ENCODE measurements at places on chromosomes 1 and 21.

GRCh38 chr21:34039678-34040382 is 33.5 kb upstream of the MRPS6 start:
- DNase-seq = no peak

GRCh38 chr21:39208624-39209333 is 25.5 kb upstream of the PSMG1 start:
- DNase-seq = no peak

DNA sequence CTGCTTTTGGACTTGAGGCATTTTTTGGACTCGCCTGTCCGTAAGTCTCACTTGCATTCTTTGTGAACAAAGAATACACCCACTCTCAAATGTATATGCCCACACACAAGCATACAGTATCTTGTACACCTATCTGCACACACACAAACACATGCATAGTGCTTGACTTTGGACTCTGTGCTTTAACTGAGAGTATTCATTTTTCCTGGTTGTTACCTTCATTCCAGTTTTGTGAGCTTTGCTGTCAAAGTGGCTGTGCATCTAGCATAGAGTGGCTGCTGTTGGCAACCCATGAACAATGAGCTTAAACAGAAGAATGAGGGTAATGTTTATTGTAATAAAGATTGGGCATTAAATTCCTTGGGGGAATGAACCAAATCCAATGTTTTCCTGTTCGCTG is 199.0 kb downstream of the PDE4B start:
- no peak for DNase-seq

GRCh38 chr21:28439251-28439650 is 553.4 kb downstream of the LTN1 start:
- no peak for DNase-seq

DNA sequence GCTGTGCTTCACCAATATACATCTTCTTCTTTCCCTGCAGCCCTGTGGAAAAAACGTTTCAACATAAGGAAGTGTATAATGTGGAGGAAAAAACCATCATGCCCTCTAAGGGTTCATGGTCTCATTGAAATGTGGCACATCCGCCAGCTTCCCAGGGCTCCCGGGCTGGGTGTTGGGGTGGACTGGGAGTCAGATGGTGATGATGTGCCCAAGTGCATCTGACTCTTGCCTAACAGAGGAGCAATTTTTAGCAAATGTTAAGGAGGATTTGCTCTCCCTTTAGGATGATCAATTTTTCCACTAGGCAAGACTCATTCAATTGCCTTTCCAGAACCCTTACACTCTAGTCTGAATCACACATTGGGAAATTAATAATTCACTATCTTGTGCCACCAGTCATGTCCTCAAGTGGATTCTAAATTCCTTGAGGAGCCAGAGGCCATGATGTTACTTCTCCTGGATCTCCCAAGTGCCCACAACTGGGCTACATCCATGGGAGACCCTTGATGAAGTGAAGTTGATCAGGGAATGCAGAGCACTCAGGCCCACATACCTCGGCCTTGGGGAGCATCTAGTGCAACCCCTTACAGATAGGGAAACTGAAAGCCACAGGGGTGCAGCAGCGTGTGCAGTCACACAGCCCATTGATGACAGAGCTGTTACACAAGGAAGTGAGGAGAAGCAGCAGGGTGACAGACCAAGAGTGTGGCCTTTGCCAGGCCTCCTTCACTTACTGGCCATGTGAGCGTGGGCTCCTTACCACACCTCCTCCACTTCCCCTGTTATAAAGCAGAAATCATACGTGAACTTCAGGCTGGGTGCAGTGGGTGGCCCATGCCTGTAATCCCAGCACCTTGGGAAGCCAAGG is 100.0 kb upstream of the SLC44A3 start:
- no peak for DNase-seq

DNA sequence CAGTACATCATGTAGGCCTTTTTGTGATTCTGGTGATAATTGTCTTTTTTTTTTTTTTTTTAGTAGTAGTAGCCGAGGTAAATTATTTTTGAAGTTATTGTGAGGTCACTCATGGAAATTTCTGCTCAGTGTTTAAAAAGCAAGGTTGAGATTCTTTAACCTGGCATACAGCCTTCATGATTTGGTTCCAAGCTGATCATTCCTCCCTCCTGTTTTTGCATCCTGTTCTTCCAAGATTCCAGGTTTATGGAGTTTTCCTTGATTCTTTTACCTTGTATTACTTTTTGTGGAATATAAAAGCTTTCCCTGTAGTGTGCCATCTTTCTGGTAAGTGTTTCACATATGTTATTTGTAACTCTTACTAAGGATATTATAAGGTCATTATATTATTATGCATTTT is 9.1 kb downstream of the ZFYVE9 start:
- no peak for DNase-seq

GRCh38 chr1:236063551-236063918 is 1.4 kb downstream of the NID1 start:
- DNase-seq = no peak

DNA sequence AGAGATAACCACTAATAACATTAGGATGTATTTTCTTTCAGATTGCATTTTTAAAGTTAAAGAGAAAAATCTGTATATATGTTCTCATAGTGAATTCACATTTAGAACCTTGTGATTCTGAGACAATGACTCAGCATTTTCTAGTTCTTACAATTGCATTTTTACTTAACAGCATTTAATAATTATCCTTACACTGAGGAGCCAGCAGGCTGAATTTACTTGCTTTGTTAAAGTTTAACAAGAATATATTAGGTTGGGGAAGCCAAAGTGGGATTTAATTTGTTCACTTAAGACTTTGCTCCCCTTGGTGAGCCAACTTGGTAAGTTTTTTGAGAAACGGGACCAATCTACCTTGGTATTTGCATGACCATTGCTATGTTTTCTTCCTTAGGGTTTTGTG is 4.5 kb downstream of the PATJ start:
- DNase-seq = no peak

DNA sequence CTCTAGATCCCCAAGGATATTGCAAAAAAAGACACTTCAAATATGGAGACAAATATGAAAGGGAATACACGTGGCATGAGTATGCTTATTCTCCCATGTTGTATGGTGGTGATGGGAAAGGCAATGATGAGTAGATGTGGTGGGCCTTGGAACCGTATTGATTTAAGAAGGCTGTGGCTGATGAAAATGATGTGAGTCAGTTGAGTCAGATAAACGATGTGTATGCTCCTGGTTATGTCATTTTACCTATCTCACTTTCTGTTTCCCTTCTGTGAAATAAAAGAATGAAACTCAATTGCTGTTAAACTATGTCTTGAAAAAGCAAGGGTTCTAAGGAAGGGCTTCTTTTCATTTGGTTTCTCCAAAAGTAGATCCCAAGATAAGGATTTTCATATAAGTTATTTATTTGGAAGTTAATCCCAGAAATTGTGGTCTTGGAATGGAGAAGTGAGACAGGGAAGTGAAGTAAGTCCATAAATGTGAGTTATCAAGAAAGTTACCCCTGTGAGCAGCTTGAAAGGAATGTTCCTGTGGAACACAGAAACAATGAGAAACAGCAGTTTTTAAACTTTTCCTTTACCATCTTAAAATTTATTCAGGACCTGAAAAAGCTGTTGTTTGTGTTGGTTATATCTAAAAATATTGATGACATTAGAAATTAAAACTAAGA is 292.0 kb downstream of the DUSP10 start:
- DNase-seq = no peak

- DNase-seq = no peak
These were observed 115.7 kb downstream of the KCNJ6 start for GRCh38 chr21:37800456-37801061.

GRCh38 chr21:45552696-45553391 is 10.6 kb upstream of the SLC19A1 start:
- no peak for DNase-seq

GRCh38 chr1:8679395-8679800 is 138.0 kb downstream of the RERE start:
- no peak for DNase-seq

- DNase-seq = no peak
These were observed 53.1 kb upstream of the GPR37L1 start for GRCh38 chr1:202069662-202070061.

DNA sequence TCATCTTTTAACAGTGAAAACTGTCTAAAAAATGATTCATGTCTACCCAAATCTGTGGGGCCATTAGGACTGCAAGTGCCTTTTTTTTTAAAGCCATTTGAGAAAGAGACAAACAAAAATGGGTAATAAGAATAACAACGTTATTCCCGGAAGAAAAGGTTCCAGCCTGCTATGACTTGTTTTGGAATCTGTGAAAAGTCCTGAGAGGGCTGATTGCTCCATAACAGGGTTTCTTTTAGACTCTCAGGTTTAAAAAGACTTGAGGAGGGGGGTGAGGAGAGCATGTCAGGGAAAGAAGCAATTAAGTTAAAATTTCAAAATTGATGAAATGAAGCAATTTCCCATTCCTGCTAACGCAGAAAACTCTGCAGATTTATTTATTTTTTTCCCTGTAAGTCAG is 56.4 kb downstream of the CACHD1 start:
- no peak for DNase-seq

GRCh38 chr1:225253173-225253572 is 174.7 kb downstream of the LBR start:
- no peak for DNase-seq

DNA sequence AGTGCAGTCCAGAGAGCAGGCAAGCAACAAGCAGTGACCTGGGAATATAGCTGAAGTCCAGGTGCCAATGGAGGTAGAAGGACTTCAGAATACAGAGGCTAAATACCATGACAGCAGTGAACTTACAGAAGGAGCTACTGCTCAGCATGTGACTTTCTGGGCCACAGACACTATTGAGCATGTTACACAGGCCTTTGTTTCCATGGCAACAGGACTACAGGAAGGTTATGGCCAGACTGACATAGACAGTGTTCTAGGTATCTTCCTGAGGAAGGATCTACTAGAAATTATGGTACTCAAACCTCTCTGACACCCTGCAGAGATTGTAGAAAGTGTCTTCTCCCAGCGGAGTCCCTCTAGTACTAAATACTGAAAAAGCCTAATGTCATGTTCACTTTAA is 11.0 kb downstream of the OR2M5 start:
- no peak for DNase-seq

- DNase-seq = no peak
These were observed 32.9 kb upstream of the JUN start for GRCh38 chr1:58816747-58817221.

DNA sequence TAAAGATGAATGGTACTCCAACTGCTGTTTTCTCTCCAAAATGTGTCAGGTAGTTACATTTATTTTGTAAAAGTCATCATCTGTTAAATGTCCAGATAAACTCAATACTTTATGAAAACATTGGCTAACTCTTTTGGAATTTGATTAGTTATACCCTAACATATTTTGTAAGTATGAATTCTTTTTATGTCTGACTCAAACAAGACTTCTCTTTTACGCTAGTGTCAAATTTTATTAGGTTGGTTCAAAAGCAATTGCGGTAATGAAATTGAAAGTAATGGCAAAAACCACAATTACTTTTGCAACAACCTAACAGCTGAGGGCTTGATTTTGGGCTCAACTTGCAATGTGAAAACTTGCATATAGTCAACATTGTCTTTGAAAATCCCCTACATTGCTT is 41.0 kb upstream of the USP25 start:
- DNase-seq = no peak

- no peak for DNase-seq
These were observed 112.5 kb upstream of the RAB4A start for GRCh38 chr1:229158341-229158921.
